Fibroblast of villous mesenchyme (primary cell): ENCODE measurements at places on chromosomes 2 and 18. TPM values are rescaled to one million over a fixed set of nuclear protein-coding genes. Genes with fewer than 3 reads are reported as not detected.
A peak's percentile ranks its signal among the peaks of the same experiment; 100 is the strongest.

NAB1 gene
- total RNA-seq, result 32.2 and 54.8 TPM in 2 replicates

DNA sequence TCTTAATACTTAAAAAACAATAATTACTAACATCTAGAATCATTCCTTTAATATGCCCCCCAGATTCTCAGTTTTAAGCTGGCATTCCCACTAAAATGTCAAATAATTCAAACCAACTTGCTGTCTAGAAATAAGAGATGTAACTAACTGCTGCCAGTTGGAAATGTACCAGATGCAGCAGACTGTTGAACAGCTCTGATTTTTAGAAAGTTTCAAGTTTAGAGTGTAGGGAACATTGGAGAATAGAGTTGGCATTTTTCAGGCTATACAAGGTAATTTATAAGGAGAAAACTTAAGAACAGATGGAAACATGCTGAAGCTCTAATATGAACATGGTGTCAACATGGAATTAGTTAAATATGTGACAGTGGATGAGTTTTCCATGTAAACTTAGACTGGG is 101.4 kb downstream of the PTRHD1 start:
- DNase-seq, result no peak

DNA sequence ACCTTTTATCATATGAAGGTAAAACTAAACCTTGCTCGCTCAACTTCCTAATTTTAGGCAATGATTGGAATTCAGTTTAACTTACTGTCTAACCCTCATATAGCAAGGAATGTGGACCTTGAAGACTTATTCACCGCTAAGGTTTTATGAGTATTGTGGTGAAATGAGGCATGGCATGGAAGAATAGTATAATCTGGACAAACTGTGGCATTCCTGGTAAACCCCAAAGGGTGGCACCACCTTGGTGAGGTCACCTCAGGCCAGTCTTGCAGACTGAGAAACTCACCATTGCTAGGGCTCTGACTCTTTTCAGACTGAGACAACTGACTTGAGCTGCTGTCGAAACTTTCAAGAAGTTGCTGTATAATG is 51.1 kb upstream of the EHBP1 start:
- DNase-seq, result no peak

DNA sequence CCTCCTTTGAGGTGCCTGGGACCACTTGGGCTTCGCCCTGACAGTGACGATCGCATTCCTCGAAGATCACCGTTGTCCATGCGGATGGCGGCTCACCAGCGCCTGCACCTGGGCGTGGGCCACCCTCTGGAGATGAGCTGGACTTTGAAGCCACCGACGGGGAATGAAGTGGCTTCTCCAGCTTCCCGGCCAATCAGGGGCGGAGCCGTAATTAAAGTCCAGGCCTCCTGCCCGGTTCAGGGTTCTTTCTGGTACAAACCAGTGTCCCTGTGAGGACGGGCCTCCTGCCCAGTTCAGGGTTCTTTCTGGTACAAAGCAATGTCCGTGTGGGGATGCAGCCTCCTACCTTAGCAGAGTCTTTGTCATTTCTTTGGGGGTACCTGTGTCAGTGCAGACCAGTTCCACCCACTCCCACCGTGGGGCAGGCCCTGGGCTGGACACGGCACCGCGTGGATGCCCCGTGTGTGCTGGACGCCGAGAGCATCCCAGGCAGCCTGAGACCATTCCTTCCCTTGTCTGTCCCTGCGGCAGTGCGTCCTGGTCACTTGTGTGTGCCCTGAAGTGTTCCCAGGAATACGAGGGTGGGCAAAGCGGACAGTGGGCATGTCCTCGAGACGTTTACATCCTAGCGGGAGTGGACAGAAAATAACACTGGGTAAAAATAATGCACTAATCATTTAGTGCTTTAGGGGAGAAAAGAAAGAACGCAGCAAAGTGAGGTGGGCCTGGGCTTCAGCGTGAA is 55.0 kb downstream of the KCNG2 start:
- DNase-seq, result no peak

- DNase-seq, result no peak
Observed at GRCh38 chr2:5749347-5749746, 57.2 kb downstream of the SOX11 start.

- peak; percentile 36 for DNase-seq
Observed at GRCh38 chr2:168245074-168245825, 2.1 kb downstream of the STK39 start.

GRCh38 chr2:145753966-145754365 is 1234.0 kb upstream of the ZEB2 start:
- no peak for DNase-seq

DNA sequence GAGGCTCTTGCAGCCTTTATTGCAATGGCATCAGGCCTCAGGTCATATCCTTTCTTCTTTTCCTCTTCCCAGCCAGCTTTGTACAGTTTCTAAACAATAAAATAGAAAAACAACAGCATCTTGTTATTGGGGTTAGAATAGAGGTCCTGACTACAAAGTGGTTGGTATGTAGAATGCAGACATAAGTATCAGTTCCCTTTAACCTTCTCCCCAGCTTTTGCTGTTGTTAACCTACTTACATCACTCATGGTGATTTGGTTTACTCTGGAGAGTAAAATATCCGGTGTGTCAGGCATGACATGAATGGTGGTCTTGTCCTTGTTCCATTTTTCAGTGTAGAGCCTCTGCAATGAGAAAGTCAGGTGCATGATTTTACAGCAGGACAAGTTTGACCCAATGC is 69.8 kb downstream of the NEB start:
- no peak for DNase-seq

GRCh38 chr18:3051718-3052410 is 38.9 kb upstream of the LPIN2 start:
- peak; percentile 42 for DNase-seq

DNA sequence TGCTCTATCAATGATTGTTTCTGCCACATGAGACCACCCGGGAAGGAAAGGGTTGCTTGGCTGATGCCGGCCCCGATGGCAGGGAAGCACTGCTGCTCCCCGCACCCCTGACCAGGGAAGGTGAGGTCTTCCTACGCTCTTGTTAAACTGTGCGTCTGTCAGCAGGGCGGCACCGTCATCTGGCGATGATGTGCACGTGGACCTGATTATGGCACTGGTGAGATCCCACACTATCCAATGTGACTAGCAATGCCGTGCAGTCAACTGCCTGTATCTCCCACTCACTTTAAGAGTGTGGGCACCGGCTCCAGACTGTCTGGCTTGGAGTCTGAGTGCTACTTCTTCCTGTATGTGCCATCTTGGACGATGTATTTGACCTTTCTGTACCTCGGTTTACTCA is 209.2 kb downstream of the MYT1L start:
- no peak for DNase-seq

DNA sequence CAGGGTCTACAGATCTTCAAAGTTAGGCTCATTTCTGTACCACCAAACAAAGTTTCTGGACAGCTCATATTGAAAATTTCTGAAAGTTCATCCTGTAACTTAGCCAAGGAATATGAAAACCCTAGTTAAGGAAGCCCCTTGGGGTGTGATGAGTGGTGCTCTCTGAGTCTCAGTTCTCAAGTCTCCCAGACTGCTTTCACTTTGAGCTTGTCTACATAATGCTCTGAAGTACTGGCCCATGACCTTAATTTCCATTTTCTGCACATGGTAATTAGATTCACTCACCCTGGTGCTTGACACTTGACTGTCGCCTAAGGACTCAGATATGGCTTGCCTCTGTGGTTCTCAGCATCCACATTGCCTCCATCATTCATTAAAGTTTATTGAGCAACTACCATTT is 51.7 kb upstream of the SATB2 start:
- no peak for DNase-seq

GRCh38 chr2:133788386-133788785 is 220.1 kb upstream of the NCKAP5 start:
- DNase-seq, result no peak

SCYGR8 gene
- not detected in 2 replicates for total RNA-seq

ANKRD30BL gene
- not detected in 2 replicates for total RNA-seq

HOXD8 gene
- total RNA-seq, result 11.9 and 15.5 TPM in 2 replicates

NCKAP5 gene
- total RNA-seq, result 28.7 and 47.9 TPM in 2 replicates

DNA sequence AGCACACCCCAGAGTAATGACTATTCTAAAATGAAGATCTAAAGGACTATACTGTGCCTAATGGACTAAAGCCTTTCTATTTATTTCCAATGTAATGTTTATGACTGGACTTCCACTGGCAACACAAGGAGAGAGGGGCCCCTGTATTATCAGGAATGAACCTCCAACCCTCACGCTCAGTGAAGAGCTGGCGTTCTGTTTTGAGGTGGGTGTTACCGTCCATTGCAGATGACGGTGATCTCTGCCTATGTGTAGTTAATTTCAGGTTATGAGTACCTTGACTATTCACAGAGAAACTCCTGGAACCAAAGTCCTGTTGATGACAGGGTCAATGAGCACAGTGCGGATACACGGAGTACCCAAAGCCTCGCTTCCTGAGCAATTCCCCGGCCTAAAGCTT is 85.4 kb downstream of the MEP1B start:
- DNase-seq, result no peak

GRCh38 chr2:163610817-163611556 is 124.8 kb downstream of the FIGN start:
- DNase-seq, result no peak

DNA sequence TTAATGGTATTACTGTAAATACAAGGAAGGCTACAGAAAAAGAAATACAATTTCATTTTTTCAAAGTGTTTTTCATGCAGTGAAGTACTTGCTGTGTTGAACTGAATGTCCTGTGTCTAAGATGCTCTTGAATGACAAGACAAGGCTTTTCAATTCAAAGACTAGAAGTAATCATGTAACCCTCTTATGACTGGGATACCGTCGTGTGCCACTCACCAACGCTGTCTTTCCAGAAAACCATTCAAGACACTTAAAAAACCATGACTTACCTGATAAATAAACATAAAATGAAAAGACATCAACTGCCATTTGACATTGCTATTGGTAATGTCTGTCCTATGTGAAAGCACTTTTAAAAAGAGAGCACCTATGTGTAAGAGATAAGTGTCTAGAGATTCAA is 183.1 kb upstream of the DPP10 start:
- no peak for DNase-seq

DNA sequence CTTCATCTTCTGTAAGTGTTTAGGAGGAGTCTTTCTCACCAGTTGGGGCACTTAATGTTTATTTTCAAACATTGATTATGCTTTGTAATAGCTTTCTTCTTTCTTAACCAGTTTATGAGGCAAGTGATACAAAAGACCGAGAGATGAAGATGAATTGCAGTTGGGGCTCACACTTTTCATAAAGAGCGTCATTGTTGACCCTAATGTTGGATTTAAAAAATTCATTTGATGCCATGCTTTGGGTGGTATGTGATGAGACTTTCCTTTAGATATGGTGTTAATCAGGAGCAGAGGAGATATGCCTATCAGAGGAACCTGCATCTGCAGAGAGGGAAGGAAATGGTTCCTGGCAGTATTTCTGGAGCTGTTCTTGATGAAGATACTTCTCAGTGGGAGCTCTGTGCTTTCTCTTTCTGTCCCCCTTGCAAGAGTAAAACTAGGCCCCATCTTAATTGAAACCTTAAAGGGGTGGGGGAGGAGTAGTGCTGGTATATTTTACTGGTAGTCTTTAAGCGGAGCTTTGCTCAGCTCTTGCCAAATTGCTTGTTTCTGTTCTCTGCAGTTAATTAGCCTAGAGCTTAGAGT is 2.3 kb downstream of the EML4 start:
- DNase-seq, result peak; percentile 68

DNA sequence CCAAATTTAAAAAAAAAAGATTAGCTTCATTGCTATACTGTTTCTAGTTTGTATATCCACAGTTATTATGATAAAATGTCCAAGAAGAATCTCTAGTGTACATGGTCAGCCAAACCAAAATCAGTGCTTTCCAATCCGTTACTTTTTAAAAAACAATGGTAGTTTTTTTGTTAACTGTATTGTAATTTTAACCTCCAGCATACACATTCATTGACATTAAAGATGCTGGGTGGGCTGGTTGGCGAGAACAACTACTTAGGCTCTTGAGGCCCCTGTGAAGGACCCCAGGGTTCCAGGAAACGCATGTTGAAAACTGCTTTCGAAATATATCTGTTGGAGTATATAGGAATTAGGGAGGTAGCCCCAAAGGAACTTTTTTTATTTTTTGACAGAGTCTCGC is 107.3 kb upstream of the RASGRP3 start:
- no peak for DNase-seq

DNA sequence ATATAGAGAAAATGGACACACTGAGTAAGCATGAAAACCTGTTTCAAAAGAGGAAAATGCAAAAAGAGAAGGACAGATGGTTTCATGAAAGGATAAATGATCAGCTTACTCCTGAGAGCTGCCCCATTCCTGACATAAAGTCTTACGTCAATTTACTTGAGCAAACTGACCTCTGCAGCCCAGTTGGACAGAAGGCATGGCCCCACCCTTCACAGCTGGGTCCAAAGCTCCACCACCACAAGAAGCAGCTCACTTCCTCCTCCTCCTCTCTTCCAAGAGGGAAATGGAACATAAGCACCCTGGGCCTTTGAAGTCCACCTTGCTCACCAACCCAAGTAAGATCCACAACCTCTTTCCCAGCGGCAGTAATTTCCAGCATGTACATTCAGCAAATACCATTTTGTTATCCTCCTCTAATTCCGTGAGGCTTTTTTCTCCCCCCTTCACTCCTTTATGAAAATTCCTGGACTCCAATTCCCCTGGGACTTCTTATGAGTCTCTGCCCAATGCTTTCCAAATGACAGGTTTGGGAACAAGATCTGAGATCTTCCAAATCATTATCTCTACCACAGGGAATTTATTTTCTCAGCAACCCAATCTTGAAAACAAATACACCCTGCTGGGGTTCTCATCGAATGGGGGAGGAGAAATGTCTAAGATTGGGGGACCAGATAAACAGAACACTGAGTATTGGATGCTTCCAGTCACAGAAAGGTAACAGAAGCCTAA is 10.1 kb downstream of the COL4A4 start:
- no peak for DNase-seq

RBM43 gene
- 4.2 and 4.7 TPM in 2 replicates for total RNA-seq

- no peak for DNase-seq
Observed at GRCh38 chr2:126894585-126895182, 4.0 kb upstream of the TEX51 start.

DNA sequence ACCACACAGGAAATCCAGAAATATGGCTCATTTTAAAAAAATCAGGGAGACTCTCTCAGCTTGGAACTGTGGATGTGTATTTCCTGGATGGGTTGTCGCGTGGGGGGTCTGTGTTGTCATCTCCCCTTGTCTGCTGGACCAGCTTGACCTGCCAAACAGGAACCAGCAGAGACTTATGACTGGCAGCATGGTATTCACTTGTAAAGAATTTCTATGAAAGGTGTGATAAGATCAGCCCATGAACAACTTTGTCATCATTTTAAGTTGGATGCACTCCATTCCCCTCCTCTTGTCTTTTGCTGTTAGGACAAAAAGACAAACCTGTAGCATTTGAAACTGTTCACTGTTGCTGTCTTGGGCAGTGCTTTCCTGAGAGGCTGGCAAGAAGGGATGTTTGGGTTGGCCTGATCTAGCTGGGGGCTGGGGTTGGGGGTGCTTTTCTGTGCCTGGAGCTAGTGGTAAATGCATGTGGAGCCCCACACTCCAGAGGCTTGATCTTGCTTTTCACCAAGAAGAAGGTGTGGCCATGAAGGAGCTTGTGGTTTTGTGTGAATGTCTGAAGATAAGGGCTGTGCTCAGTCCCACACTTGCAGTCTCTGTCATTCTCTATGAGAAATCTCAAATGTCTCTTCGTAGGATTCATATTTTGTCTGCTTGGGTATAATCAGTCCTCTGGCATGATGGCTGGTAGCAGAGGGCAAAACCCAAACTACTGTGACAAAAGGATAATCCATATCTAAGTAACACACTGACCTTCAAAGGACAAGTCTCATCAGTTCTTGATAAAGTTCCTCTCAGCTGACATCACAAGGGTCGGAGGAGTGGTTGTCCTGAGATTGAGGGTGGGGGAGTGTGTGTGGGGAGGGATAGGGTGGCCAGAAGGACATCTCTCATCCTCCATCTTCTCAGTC is 39.0 kb downstream of the RALB start:
- peak; percentile 22 for DNase-seq
